ENCODE measurements at places on chromosomes 1 and 21.

DNA sequence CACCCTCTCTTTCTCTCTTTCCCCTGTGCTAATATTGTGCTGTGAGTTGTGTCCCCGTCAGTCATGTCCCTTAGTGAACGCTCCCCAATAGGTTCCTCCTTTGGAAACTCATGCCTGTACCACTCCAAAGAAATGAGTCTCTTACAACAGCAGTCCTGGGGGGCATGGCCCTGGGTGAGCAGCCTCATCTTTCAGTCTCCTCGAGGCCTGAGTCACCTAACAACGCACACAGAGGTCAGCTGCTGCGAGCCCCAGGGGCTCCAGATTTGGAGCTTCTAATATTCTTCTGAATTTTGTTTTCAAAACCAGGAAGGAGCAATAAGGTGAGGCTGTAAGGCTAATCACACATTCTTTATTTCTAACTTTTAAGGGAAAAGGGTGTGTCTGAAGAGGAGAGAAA is 30.5 kb upstream of the ZBTB8A start:
- no peak for DNase-seq

GRCh38 chr1:61887076-61887867 is 145.0 kb downstream of the PATJ start:
- DNase-seq = no peak

GRCh38 chr1:52602856-52603600 is 857 bp downstream of the GPX7 start:
- peak; percentile 20 for DNase-seq

DNA sequence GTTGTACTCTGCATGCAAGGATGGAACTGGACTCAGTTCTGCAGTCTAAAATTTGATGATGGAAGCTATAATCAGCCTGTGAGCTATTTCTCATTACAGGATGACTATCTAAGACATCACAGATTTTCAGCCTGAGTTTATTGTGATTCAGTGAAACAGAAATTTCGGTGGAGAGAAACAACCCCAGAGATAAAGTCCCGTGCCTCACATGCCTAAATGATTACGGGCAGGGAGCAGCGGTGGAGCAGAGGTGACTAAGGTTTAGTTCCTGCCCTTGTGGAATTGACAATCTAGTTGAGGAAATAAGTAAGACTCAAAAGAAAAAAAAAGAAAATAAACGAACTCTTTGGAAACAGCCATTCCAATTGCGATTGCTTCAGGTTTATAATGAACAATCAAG is 96.9 kb downstream of the GRIK3 start:
- DNase-seq = no peak

DNA sequence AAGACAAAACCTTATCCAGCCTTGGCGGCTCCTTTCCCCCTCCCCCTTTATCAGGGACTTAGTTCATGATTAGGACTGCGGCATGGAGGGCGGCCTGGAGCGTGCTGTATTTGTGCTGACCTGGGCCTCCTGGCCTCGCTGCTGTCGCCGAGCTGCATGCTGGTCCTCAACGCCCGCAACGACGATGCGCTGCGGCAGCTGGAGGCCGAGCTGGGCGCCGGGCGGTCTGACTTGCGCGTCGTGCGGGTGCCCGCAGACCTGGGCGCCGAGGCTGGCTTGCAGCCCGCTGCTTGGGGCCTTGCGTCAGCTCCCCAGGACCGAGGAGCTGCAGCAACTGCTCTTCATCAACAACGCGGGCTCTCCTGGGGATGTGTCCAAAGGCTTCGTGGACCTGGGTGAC is 70.9 kb downstream of the TM2D1 start:
- DNase-seq = no peak

DNA sequence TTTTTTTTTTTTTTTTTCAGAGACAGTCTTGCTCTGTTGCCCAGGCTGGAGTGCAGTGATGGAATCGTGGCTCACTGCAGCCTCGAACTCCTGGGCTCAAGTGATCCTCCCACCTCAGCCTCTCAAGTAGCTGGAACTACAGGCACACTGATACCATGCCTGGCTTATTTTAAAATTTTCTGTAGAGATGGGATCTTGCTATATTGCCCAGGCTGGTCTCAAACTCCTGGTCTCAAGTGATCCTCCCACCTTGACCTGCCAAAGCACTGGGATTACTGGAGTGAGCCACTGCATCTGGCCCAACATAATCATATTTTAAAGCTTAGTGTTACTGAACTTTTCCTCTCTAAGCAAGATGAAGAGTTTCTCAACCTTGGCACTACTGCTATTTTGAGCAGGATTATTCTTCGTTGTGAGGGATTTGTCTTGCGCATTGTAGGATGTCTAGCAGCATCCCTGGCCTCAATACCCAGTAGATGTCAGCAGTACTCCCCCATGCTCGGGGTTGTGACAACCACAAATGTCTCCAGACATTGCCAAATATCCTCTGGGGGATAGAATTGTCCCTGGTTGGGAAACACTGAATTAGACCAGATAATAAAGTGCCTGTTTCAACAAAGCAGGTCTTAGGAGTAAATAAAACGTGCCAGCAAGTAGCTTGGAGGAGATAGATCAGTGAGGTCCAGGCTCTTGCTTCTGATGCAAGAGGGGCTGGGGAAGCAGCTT is 15.1 kb upstream of the THRAP3 start:
- DNase-seq = no peak

- DNase-seq = peak; percentile 77
These were observed 79.7 kb downstream of the TBX19 start for GRCh38 chr1:168360151-168361021.

GRCh38 chr1:83086346-83086745 is 912.6 kb downstream of the TTLL7 start:
- no peak for DNase-seq

DNA sequence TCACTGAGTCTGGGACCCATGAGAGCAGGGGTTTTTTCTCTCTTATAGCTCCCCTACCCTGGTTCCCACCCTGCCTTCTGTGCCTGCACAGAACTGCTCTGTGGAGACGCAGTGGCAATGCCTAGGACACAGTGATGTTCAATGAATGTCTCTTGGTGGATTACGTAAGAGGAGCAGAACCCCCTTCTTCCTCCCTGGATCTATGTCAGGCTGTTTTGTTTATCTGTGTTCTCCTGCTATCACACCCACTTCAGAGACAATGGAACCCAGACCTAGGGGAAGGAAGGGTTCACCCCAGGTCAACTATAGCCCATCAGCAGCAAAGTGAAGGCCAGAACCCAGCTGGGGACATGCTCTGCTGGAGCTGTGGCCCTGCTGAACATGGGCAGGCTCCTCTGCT is 2.0 kb downstream of the HPCAL4 start:
- no peak for DNase-seq

DNA sequence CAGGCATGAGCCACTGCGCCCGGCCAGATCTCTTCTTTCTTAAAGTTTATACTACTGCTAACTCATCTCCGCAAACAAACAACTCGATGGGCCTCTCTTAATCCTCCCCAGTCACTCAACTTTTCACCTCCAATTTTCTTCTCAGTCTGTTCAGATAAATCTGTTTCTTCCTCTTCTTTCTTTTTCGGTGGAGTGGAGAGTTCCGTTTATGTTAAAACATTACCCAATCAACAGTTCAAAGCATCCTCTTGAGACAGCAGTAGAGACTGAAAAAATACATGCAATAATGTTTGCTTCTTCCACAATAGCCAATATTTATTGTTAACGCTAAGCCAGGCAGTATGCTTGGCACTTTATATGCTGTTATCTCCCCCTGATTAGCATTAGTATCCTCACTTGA is 1.4 kb upstream of the ANKRD13C start:
- DNase-seq = no peak

- peak; percentile 86 for DNase-seq
These were observed 4.7 kb upstream of the ECE1 start for GRCh38 chr1:21295002-21295401.

GRCh38 chr1:47617381-47618221 is 179.8 kb downstream of the FOXD2 start:
- peak; percentile 62 for DNase-seq

- no peak for DNase-seq
These were observed 5.3 kb upstream of the IL20 start for GRCh38 chr1:206860165-206860564.

DNA sequence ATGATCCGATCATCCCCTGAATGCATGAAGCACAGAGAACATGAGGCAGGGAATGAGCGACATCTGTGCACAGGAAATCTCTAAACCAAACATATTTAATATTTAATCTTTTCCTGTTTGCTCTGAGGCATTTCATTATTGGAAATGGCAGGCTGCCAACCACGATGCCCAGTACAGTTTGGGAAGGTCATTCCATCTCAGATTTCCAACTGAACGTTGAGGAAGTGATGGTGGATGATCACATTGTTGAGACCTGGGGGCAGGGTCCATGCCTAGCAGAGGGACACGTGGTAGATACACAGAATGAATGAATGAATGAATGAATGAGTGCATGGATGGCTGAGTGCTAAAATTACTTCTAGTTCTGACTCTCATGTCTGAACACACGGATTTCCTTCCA is 15.9 kb upstream of the FASLG start:
- no peak for DNase-seq

GRCh38 chr1:1782399-1783221 is 4.3 kb upstream of the NADK start:
- no peak for DNase-seq

DNA sequence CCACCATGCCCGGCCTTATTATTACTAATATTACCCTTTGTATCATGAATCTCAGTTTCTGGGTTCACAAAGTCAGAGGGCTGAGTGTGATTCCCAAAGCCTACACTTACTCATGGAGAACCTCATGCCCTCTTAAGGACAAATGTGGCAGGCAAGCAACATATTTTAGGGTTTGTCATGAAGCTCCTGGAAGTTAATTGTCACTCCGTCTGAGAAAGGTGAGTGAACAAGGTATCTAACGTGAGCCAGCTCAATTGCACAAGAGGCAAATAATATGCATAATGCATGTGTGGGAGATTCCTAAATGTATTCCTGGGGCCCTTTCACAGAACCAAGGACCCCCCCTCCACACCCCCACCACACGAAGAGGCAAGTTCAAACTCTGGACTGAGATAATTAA is 10.1 kb upstream of the TIAM1 start:
- DNase-seq = no peak

- no peak for DNase-seq
These were observed 395.1 kb upstream of the VAMP3 start for GRCh38 chr1:7375781-7376660.
